Osteoblast (primary cell): ENCODE measurements at places on chromosomes 7 and 10.

DNA sequence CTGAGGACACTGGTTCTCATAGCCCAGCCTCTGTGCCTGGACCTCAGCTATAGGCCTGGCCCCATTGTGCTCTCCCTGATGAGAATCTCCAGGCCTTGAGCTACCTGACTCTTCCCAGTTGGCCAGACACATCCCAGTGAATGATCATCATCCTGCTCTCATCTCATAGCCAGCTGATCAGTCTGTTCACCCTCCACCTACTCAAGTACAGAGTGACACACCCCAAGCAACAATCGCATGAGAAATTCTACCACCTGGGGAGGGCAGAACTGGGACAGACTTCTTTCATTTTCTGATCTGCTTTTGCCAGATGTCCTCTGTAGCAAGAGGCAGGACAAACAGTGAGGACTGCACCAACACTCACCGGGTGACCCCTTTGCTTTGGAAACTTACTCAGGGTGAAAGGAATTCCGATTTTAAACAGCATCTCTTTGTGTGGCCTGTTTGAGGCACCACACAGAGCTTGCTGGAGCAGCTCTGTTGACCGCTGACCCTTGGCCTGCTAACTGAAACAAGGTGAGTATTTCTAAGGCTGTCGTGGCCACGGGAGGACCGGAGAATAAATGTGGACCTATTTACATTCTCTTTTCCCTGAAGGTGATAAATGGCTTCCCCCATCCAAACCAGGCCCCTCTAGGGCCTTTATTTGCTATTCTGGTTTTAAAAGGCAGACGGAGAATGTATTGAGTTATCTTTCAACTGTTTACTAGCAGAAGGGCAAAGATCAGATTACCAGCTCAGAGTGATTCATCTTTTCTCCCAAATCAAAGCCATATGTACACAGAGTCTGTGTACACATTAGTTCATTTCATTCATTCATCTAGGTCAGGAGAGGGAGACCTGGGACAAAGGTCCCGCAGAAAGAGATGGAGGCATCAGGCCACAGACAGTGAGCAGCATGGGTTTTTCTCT is 181.4 kb upstream of the TNS3 start:
- peak; percentile 75 for DNase-seq

- no peak for DNase-seq
These were observed 30.0 kb downstream of the PRSS2 start for GRCh38 chr7:142800699-142801260.

DNA sequence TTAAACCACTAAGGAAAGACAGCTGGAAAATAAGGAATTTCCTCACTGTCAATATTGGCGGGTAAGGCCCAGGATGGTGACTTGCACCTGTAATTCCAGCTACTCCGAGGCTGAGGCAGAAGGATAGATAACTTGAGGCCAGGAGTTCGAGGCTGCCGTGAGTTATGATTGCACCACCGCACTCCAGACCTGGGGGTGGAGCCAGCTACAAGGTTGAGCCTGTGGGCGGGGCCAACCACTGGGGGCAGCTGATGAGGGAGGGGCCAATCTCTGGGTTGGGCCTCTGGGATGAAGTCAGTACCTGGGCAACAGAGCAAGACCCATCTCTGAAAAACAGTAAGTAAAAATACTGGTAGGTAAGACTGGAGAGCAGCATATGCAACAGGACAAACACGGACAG is 80.1 kb upstream of the ADO start:
- DNase-seq: peak; percentile 5

DNA sequence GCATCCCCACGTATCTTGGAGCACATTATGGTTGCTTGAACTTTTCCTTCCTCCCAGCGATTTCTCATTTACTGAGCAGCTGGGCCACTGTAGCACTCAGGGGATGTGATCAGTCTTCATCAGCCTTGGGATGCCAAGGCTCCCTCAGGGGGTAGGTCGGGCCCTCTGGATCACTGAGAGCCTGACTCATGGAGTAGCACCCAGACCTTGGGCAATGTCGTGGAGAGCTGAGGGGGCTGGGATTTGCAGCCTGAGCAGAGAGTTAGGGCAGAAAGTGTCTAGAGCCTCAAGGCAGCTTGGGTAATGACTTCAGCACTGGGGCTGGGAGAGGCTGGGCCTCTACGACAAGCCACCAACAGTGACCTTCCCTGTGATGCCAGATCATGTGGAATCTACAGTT is 86.5 kb upstream of the CXCL12 start:
- peak; percentile 82 for DNase-seq

DNA sequence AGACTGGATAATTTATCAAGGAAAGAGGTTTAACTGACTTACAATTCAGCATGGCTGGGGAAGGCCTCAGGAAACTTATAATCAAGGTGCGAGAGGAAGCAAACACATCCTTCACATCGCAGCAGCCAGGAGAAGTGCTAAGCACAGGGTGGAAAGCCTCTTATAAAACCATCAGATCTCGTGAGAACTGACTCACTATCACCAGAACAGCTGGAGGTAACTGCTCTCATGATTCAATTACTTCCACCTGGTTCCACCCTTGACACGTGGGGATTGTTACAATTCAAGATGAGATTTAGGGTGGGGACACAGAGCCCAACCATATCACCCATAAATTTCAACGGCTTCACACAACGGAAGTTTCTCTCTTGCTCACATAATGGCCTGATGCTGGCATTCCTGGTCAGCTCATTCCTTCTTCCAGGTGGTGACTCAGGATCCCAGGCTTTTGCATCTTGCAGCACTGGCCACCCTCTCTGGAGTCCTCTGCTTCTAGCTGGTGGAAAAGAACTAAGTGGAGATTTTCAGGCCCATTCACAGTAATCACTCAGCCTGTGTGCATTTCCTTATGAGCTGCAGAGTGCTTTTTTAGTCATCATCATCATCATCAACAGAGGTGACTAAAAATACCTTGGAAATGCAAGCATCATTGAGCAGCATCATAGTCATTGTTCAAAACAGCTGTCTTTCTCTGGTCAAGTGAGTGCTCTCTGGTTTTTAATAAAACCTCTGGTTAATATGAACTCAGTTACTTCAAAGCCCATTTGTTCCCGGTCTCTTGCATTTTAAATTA is 308.1 kb downstream of the SFMBT2 start:
- DNase-seq: no peak

GRCh38 chr10:95474228-95475002 is 86.8 kb downstream of the SORBS1 start:
- DNase-seq: no peak

- no peak for DNase-seq
These were observed 2.8 kb upstream of the GNAI1 start for GRCh38 chr7:80131675-80132435.

GRCh38 chr10:127195041-127195506 is 1.3 kb downstream of the INSYN2A start:
- peak; percentile 92 for DNase-seq

GRCh38 chr7:68246189-68246633 is 1249.6 kb downstream of the TYW1 start:
- DNase-seq: no peak

DNA sequence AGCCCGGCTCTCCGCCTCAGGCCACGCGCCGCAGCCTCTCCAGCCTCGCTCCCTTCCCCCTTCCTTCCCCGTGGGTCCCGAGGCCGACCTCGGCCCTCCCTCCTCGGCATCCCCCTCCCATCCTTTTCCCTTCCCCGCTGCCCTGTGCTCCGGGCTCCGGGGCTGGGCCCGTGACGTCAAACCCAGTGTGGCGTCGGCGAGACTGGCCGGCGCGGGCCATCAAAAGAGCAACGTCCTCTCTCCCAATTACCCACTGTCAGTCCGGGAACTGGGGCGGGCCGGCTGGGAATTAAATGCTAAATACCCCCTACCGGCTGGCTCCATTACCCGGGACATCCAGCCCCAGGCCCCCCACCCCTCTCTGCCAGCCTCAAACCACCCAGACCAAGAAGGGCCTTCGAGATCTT is 2.6 kb upstream of the GATA3 start:
- DNase-seq: peak; percentile 81
